ENCODE measurements at places on chromosomes 12 and 14. TPM values are rescaled to one million over a fixed set of nuclear protein-coding genes. Genes with fewer than 3 reads are reported as not detected.

DNA sequence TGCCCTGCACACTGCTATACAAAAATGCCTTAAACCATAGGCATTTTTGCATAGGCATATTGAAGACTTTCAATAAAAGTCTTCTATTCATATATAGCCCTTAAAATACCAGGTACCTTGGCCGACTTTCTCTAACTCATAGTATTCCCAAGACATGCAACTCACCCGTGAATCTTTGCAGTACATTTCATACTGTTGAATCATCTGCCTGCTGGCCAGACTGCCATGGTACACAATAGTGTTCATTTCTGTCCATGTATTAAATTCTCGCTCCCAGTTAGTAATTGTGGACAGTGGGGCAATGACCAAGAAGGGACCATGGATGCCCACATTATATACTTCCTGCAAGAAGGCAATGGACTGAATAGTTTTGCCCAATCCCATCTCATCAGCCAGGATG, 24.3 kb upstream of the SUPT16H start:
- no peaks in the 10 kb centered on the region for H3K4me1 ChIP-seq
- DNase-seq: no peak
- H3K27me3 ChIP-seq: no peaks in the 10 kb centered on the region

GRCh38 chr12:7756993-7757392, 8.0 kb upstream of the NANOGNB start:
- H3K36me3 ChIP-seq: no peaks in the 10 kb centered on the region
- DNase-seq: no peak
- H3K4me1 ChIP-seq: no peaks in the 10 kb centered on the region
- no peak overlapping the region for H3K27ac ChIP-seq
- H3K27me3 ChIP-seq: no peaks in the 10 kb centered on the region

- H3K4me3 ChIP-seq: no peak overlapping the region
- H3K4me1 ChIP-seq: peaks cover 14% of the 10 kb centered on the region
- no peaks in the 10 kb centered on the region for H3K27me3 ChIP-seq
- H3K27ac ChIP-seq: no peak overlapping the region
Measured at GRCh38 chr12:3741882-3742672, 10.8 kb downstream of the CRACR2A start.

The SH2B3 gene
- polyA plus RNA-seq: 11.1 TPM

The PPP2R5E gene
- polyA plus RNA-seq: 39.3 TPM

The KERA gene
- polyA plus RNA-seq: not detected

All from CD8-positive, alpha-beta memory T cell (primary cell).